ENCODE measurements at places on chromosomes 4 and X.

GRCh38 chrX:150544835-150545770 lies 23.3 kb upstream of the MTM1 start:
- DNase-seq: no peak

- DNase-seq: no peak
Measured at GRCh38 chr4:120156120-120156718, 89.6 kb upstream of the MAD2L1 start.

DNA sequence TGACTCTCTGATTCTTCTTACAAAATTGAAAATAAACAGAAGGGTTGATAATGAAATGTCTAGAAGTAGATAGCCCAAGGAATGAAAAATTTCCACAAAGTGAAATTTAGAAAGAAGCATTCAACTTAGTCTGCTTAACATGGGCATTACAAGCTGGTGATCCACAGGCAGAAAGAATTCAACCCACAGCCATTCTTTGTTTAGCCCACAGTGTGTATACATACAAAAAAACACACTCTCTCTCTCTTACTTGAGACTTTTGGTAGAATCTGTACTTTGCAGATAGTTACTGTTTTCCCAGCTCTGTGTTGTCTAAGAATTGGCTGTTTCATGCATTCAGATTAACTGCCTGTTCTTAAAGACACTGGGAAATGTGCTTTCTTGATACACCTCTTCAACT lies 159.8 kb downstream of the SLC4A4 start:
- no peak for DNase-seq

GRCh38 chrX:134388161-134389109 lies 71.5 kb upstream of the HPRT1 start:
- DNase-seq: no peak

DNA sequence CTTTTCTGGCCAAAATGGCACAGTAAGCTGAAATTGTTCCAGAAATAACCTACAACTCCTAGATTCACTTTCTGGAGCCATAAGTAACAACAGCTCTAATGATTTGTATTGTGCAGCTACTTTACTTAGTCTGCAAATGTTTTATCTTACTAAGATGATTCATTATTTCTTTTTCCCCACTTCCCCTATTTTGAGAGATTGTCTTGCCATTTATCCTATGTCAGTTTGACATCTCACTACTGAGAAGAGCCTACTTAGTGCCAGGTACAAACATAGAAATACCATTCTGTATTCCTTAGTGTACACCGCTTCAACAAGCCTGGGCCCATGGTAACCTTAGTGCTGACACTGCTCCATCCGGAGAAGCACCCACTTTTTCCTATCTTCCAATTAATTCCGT lies 13.8 kb upstream of the STK26 start:
- DNase-seq: no peak

GRCh38 chr4:55398966-55399365 lies 3.2 kb downstream of the TMEM165 start:
- DNase-seq: no peak

- no peak for DNase-seq
Measured at GRCh38 chrX:96394598-96394997, 290.0 kb upstream of the DIAPH2 start.

DNA sequence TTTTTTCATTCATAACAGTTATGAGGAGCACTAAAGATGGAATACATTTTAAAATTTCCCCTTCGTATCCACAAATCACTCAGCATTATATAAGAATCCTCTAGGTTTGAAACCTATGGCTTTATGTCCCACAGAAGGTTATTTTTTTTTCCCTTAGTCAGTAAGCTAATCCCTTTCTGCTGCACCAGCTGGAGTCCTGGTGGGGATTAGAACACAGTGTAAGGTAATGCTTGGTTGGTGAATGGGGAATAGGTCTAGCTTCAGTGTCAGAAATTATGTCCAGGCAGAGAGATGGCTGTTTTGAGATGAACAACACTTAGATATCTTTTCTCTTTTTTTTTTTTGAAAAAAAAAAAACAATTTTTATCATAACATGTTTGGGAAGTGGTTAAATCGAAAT lies 116.6 kb downstream of the RASGEF1B start:
- DNase-seq: no peak

GRCh38 chrX:45768666-45769236 lies 568.1 kb upstream of the DIPK2B start:
- no peak for DNase-seq

DNA sequence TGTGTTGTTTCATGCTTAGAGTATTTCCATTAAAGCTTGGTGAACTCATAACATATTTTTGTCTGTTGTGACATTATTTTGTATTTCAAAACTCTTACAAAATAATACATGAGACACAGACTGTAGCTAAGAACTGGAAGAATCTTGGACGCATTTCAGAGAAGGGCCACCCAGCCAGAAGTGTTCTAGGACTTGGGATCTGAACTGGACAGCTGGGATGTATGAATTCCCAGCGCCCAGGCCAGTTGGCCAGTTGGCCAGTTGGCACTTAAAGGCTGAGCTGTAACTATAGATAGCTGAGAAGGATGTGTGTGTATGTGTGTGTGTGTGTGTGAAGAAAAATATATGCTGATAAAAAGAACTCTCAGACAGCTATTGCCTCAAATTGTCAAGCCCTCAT lies 193.4 kb upstream of the GPR101 start:
- no peak for DNase-seq

DNA sequence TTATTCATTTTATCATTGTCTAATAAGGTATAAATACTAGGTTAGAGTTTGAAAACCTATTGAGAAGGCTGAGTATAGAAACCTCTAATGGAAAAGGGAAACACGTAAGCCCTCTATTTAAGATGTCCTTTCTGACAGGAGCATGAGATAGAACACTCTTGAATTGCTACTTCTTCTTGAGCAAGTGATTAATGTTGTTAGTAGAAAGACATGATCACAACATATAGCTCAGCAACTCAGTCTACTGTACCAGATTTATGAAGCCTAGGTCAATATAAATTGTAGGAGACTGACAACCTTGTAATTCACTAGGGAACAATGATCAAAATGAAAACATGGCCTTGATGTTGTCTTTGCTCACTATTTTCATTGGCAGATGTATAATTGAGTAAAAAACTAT lies 189.7 kb downstream of the ANTXR2 start:
- no peak for DNase-seq

DNA sequence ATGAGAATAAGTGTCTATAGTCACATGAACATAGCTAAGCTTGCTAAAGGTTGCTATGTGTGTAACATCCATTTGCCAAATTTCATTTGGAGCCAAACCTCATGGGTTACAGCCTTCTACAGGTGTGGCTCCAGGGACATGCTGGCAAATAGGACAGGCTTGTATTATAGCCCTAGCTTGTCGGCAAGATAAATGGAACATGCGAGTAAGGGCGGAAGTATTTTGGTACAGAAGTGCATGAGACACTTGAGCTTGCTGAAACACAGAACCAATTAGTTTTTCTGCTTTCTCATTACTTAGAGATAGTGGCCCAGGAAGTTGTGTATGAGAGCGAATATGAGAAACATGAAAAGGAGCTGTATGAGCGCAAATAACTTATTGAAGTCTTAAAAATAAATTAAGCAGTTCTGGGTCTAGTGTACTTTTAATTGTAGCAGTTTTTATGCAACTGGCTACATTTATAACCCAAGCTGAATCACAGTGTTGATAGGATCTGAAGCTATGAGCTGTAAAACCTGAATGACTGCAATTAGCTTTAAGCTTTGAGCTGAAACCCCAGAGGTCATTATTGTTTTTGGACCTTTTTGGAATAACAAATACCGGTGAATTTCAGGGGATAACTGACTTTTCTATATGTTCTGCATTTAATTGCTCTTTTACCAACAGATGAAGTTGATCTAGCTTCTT lies 64.6 kb downstream of the KDM5C start:
- DNase-seq: no peak

GRCh38 chr4:11404431-11404830 lies 24.3 kb downstream of the HS3ST1 start:
- no peak for DNase-seq

- DNase-seq: no peak
Measured at GRCh38 chr4:3816983-3817960, 51.1 kb downstream of the ADRA2C start.

DNA sequence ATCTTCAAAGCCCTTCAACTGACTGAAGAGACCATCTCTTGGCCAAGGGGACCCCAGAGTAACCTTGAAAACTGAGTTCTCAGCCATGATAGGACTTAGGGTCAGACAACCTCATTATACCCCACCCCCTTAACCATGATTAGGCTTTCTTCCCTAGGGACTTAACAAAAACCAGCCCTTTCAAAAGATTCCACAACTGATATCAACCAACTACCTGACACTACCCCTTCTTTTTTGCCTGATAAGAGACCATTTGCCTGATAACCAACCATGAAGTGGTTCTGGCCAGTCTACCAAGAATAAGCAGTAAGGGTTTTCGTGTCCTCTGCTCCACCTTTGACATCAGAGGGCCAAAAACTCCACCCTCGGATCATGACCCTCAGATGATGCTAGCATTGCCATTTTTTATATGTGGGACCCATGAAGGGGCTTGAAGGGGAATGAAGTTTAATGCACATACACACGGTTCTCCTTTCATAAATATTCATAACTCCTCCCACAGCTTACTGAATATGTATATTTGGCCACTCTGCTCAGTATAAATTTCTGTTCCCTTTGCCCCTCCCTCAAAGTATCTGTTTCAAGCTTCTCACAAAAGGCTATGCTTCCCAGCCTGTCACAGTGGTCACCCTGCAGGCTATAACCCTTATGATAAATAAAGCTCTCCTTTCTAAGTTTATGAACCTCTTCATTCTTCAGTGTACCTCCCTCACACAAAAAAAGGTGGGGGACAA lies 12.3 kb downstream of the TBCK start:
- no peak for DNase-seq

- no peak for DNase-seq
Measured at GRCh38 chr4:107194005-107194404, 157.9 kb upstream of the DKK2 start.

GRCh38 chrX:54695816-54696487 lies 102.1 kb downstream of the ITIH6 start:
- DNase-seq: no peak

DNA sequence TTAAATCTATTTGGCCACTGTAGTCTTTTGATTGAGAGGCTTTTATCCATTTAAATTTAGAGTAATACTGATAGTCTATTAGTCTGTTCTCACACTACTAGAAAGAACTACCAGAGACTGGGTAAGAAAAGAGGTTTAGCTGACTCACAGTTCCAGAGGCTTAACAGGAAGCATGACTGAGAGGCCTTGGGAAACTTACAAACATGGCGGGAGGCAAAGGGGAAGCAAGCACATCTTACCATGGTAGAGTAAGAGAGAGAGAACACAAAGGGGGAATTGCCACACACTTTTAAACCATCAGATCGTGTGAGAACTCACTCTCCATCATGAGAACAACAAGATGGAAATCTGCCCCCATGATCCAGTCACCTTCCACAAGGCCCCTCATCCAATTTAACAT lies 410.9 kb downstream of the PDGFC start:
- DNase-seq: no peak

- no peak for DNase-seq
Measured at GRCh38 chr4:87147116-87147515, 73.3 kb downstream of the KLHL8 start.

- no peak for DNase-seq
Measured at GRCh38 chrX:39822133-39822748, 275.5 kb downstream of the BCOR start.

GRCh38 chr4:105130945-105131344 lies 15.7 kb upstream of the TET2 start:
- no peak for DNase-seq

DNA sequence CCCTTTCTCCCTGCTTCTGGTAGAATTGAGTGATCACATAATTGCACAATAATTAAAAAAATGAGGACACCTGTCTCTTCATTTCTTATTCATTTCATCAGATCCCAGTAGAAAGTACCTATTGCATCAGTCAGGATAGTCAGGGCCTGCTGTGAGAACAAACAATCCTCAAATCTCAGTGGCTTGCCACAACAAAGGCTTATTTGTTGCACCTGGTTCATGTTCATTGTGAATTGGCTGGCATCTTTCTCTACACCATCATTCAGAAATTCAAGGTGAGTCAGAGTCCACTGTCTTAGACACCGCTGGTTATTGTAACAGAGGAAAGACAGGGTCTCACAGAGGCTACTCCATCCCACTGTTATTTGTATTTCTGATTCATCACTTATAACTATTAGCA lies 409.8 kb downstream of the STIM2 start:
- no peak for DNase-seq

DNA sequence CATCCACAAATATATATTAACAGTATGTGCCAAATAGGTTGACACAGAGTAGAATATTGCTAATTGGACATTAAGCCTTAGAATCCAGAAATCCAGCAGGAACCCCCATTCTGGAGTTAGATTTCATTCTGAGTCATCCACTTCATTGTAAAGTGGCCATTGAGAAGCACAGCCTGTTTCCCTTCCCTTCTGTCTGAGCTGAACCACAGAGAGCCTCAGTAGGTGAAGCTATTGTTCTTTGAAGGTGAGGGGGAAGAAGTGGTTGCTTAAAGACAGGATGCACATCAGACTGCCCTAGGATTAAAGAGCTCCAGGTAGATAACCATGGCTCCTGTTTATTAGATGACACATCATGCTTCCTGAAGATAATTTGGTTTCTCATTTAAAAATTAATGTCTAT lies 30.6 kb upstream of the MCF2 start:
- no peak for DNase-seq

GRCh38 chr4:14069886-14070285 lies 442.4 kb upstream of the BOD1L1 start:
- DNase-seq: no peak

- no peak for DNase-seq
Measured at GRCh38 chr4:108543359-108543968, 76.9 kb upstream of the RPL34 start.

DNA sequence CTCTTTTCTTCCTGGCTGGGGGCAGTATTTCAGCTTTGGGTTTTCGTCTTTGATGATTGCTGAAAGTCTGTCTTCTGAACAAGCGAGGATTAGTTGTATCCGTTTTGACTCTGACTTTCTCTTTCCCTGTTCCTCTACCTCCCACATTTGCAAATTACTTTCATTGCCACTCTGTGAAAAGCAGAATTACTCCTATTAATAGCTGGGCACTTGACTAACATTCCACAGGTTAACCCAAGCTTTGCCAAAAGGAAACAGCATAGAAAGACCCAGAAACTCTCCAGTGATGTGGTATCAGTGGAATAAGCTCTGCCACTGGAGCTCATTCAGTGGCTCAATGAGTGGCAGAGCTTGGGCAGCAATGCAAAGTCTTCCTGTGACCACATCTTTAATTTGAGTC lies 238.9 kb downstream of the PALLD start:
- no peak for DNase-seq

Measured in stimulated activated CD4-positive, alpha-beta T cell treated with anti-CD3 and anti-CD28 coated beads, Interleukin-15, amount 100 ng/mL, for 1 hour (primary cell).